ENCODE measurements at places on chromosomes 12 and 14. TPM values are rescaled to one million over a fixed set of nuclear protein-coding genes. Genes with fewer than 3 reads are reported as not detected.

GRCh38 chr12:93192878-93193277 lies 184.8 kb upstream of the NUDT4 start:
- DNase-seq: no peak

- no peak for DNase-seq
Measured at GRCh38 chr12:14951851-14952250, 9.6 kb downstream of the ARHGDIB start.

The EML1 gene
- total RNA-seq: 91.5 TPM

DNA sequence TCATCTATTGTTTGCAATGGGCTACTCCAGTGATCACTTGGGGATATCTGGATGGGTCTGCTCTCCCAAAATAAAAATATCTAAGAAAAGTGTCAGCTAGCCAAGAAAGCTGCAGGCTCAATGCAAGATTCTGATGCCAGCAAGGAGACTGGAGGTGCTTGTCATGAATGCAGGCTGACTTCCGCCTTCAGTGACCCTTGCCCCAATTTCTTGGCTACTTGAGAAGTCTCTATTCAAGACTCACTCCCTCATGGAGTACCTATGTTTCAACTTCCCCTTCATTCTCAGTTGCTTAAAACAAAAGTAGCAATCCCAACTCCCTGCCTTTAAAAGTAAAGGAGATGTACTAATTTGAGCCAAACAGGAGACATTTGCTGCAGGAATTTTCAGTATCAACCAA lies 123.9 kb downstream of the GPR65 start:
- DNase-seq: no peak

- no peak for DNase-seq
Measured at GRCh38 chr12:105865886-105866285, 272.9 kb downstream of the NUAK1 start.

GRCh38 chr14:91315844-91316267 lies 71.4 kb upstream of the GPR68 start:
- no peak for DNase-seq

GRCh38 chr14:93683226-93683625 lies 105.1 kb downstream of the PRIMA1 start:
- no peak for DNase-seq

The RBP5 gene
- not detected for total RNA-seq

The VPS33A gene
- total RNA-seq: 15.1 TPM

DNA sequence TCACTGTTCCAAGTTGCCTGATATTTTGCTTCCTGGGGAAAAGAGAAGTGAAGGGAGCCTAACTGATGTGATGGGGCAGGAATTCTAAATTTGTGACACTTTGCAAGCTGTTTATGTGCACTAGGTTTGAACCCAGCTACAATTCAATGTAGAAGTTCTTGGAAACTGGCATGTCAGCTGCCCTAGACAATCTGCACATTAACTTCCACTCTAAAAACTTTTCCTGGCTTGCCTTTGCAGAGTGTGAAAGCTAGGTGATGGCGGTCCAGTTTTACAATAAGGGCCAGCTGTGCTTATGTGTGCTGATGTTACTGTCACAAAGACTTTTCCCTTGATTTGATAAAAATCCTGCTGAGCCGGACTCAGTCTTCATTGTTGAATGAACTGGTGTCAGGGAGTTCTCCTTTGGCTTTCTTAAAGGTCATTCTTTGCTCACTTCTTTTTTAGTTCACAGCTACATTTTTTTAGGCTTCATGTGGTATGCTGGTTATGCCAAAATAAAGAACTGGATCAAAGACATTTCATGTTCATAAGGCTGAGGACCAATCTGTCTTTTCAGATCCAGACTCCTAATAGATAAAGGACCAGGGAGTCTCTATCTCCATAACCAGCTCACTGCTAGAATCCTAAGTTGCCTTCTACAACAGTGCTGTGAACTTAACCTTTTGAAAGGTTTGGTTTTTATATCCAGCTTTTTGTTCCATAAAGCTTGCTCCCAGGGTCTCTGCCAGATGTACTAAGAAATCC lies 133.5 kb downstream of the TGFB3 start:
- no peak for DNase-seq

DNA sequence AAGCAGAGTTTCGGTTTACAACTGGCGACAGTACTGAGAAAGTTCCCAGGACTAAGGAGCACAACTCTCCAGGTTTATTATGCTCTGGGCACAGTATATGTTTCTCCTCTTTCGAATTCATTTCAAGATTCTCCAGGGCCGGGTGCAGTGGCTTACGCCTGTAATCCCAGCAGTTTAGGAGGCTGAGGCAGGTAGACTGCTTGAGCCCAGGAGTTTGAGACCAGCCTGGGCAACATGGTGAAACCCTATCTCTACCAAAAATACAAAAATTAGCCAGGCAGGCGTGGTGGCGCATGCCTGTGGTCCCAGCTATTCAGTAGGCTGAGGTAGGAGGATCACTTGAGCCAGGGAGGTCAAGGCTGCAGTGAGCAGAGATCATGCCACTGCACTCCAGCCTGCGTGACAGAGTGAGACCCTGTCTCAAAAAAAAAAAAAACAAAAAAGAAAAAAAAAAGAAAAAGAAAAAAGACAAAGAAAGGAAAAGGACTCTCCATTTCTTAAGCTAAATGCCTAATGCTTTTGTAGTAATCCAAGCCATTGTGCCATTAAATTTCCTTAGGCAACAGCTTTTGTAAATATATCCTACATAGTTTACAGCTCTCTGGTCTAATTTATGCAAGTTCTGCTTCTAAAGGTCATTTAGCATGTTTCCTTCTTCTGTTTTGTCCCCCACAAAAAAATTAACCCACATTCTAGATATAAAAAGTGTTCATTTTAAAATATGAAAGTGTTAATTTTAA lies 34.8 kb downstream of the ATL1 start:
- no peak for DNase-seq

DNA sequence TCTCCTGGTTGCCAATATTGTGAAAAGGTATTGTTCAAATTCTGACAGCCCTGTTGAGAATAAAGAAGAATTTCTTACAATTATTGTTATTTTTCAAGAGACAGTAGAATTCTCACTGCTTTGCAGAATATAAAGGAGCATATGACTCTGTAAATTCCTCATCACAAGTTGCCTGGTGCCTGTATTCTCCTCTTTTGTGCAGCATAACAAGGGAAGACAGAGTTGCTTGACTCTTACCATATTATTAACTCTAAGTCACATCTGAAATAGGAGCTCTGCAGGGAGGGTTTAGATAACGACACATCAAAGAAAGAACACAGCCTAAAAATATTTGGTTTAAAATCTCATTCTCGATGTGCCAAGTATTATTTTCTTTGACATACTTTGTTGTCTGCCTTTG lies 31.1 kb downstream of the MYF5 start:
- no peak for DNase-seq

- peak; percentile 90 for DNase-seq
Measured at GRCh38 chr12:119180380-119181040, 1.8 kb downstream of the HSPB8 start.

The GRIP1 gene
- 12.5 TPM for total RNA-seq

The SIX1 gene
- 0.71 TPM for total RNA-seq

The SVOP gene
- total RNA-seq: 0.83 TPM

GRCh38 chr12:54047964-54048303 lies 5.7 kb upstream of the HOXC4 start:
- no peak for DNase-seq

GRCh38 chr12:120537856-120538220 lies 3.7 kb downstream of the RNF10 start:
- peak; percentile 12 for DNase-seq

The AGAP2 gene
- total RNA-seq: 2.2 TPM
